ENCODE measurements at places on chromosomes 6 and 20.

- no peak for DNase-seq
These were observed 26.8 kb downstream of the DOK5 start for GRCh38 chr20:54502179-54502578.

DNA sequence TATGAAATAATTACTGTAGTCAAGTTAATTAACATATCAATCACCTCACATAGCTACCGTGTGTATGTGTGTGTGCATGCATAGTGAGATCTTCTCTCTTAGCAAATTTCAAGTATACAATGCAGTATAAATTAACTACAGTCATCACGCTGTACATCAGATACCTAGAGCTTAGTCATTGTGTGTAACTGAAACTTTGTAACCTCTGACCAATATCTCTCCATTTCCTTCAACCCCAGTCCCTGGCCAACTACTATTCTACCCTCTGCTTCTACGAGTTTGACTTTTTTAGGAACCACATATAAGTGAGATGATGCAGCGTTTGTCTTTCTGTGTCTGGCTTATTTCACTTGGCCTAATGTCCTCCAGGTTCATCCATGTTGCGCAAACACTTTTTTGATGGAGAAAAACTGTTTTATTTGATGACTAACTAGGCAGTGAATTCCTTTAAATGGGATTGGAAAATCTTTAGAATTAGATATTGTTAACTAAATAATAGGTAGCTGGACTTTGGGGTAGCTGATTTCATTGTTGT lies 459.5 kb downstream of the DHX35 start:
- DNase-seq: no peak

DNA sequence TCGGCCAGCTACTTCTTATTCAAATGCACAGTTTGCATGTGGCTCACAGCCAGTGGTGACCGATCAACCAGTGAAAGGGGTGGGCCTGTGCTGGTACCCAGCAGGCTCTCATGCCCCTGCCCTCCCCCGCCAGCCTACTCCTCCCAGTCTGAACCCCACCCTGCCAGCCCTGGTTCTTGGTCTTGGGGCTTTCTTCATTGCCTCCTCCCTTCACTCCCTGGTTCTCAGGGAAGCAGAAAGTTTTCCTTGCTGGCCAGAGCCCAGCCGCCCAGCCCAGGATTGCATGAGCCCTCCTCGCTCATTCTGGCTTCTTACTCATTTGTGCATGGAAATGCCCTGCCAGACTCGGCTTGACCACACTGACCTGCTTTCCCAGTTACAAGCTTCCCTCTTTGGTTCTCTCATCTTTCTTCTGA lies 40.8 kb downstream of the KCNK17 start:
- no peak for DNase-seq

DNA sequence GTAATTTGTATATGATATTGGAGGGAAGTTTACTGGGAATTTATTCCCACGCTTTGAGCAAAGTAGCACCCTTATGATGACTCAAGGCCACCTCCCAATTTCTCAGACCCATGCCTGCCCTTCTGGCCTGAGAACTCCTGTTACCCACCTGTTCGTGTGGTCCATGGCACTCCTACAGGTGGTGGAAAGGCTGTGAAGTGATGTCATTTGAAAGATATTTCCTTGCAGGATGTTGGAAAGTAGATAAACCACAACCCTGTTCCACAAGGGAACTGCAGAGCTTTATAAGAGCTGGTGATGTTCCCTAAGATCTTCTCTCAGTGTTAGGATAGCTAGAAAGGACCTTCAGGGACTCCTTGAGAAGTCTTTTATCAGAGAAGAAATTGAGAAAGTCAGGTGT lies 70.5 kb downstream of the ADGRG6 start:
- no peak for DNase-seq

- DNase-seq: no peak
These were observed 2.8 kb downstream of the RNF24 start for GRCh38 chr20:4012589-4012988.

GRCh38 chr20:17533396-17533795 lies 2.2 kb upstream of the BFSP1 start:
- peak; percentile 34 for DNase-seq

GRCh38 chr20:59068534-59068933 lies 25.9 kb upstream of the PRELID3B start:
- DNase-seq: no peak
